ENCODE measurements at places on chromosomes 1 and 21.

- DNase-seq, result no peak
Observed at GRCh38 chr1:33973799-33974545, 110.1 kb downstream of the HMGB4 start.

DNA sequence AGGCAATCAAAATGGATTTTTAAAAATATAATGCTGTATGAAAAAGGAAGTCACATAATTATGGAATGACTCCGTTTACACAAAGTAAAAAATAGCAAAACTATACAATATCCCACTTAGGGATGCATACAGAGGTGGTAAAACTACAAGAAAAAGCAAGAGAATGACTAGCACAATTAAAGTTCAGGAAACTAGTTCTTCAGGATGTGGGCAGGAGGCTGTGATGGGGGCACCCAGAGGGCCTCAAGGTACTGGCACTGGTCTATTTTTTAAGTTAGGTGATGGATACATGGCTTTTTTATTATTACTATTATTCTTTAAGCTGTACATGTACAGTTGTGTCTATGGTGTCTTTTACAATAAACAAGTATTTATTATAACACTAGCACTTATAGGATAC is 1.4 kb upstream of the ZC3H12A start:
- no peak for DNase-seq

- DNase-seq, result no peak
Observed at GRCh38 chr21:45111703-45112102, 37.3 kb downstream of the ADARB1 start.

GRCh38 chr1:159077120-159077961 is 775 bp upstream of the AIM2 start:
- no peak for DNase-seq

- DNase-seq, result no peak
Observed at GRCh38 chr1:13732971-13733667, 33.1 kb downstream of the PRDM2 start.

- DNase-seq, result no peak
Observed at GRCh38 chr1:97610102-97610501, 310.7 kb downstream of the DPYD start.

GRCh38 chr1:12600335-12600734 is 17.7 kb downstream of the DHRS3 start:
- DNase-seq, result no peak

GRCh38 chr1:57124768-57125446 is 159.1 kb upstream of the C8B start:
- DNase-seq, result no peak

DNA sequence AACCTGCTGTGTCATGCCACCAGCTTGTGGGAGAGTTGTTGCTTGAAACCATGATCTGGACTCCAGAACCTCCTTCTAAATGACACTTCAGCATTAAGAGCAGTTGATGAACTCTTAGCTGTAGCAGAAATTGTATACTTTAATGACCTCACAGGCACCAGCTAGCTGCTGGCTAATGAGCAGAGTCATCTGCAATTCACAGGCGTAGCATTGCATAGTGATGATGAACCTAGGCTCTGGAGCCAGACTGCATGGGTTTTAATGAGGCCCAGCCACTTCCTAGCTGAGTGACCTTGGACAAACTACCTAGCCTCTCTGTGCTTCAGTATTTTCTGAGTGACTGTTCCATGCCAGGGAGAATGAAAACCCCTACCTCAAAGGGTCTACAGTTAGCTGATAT is 407.1 kb downstream of the LMO4 start:
- DNase-seq, result no peak

DNA sequence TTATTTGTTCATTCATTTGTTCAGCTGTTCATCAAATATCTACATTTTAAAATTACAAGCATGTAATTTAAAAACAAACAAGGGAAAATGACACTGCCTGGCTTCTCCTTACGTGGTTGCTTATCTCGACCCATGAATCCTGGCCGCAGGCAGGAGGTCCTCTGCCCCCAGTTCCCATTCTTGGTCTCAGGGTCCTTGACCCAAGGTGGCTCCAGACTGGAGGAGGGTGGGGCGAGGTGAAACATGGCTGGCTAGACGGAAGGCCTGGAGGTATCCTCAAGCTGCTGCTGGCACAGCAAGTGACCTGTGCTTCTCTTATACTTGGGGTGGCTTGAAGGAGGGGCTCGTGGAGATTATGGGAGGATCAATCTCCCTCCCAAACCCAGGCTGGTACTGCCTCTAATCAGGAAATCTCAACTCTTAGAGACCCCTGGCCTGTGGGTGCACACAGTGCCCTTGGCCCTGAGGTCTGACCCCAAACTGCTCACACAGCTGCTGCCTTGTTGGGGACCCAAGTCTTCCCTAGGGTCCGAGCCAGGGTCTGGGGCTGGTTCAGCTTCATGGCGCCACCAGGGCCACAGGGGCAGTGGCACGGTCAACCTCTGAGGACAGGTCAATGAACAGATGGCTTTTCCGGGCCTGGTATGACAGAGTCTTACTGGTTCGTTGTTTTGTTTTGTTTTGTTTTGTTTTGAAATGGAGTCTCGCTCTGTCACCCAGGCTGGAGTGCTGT is 63.7 kb downstream of the SCCPDH start:
- no peak for DNase-seq

DNA sequence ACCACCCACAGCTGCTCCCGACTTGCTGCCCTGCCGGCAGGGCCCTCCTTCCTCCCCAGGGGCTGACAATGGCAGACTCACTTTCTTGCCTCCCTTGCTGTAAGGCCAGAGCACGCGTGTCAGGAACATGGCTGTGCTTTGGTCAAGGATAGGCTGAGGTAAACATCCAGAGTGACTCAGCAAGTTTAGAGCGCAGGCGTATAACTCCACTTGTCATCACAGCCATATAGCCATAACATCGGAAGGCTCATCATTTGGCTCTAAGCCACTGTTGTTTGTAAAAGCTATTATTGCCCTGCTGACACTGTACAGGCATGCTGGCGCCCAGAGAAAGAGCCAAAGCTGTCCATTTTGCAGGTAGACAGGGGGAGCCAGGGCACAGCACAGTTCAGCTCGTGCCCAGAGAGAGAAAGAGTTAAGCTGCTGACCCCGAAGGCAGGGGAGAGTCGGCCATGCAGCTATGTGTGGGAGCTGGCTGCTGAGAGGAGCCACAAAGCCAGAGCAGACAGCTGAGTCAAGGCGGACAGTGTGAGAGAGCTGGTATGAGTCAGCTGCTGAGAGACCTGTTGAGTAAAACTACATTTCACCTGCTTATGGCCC is 60.6 kb downstream of the GNG4 start:
- no peak for DNase-seq

- no peak for DNase-seq
Observed at GRCh38 chr1:185244015-185244747, 72.9 kb downstream of the IVNS1ABP start.

DNA sequence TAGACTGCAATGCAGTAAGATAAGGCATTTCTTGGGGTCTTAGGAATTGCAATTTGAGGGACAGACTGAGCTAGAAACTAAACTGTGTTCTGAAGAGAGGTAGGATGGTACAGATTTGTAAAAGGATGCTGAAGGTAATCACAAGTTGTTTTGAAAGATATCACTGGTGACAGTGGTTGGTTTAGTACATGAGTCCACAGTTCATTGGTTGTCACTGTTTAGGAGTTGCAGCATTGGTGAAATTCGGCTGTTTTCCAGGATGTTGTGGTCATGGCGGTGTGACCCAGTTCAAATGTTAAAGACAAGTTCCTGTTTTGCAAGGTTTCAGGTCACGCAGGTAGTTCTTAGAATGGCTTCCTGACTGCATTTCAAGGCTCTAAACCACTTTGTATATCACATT is 292.8 kb upstream of the B3GALT2 start:
- no peak for DNase-seq

DNA sequence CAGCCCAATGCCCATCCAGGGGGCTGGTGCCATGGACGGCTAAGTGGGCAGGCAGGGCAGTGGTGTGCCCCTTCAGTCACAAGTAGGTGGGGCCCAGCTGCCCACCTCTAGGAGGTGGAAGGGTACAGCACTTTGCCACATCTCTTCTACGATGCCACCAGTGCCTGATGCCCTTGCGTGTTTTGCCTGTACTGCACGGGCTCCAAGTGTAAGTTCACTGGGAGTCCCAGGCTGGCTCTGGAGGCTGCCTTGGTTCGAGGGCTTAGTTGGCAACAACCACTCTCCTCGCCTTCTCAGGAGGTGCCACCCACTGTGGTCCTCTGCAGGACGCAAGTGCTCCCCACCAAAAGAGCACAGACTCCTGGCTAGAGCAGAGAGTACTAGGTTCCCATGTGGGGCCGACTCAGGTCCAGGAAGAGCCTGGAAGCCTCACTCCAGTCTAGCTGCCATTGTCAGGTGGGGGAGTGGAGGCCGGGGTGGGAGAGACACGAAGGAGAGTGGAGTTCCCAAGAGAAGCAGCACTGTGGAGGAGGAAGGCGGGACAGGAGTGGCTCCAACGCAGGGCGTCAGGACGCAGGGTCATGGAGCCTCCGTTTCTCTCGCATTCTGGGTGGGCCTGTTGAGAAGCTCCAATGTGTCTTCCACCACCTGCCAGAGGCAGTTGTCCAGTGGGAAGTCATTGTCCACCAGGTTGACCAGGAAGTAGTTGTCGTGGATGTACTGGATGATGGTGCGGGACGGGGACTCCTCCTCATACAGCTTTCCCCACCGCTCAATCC is 15.5 kb downstream of the MTHFR start:
- no peak for DNase-seq

- DNase-seq, result no peak
Observed at GRCh38 chr1:207021876-207022596, 10.5 kb downstream of the C1orf116 start.

GRCh38 chr1:19121192-19121591 is 88.9 kb downstream of the UBR4 start:
- DNase-seq, result no peak

GRCh38 chr21:42319376-42319775 is 4.2 kb upstream of the TFF3 start:
- DNase-seq, result no peak

DNA sequence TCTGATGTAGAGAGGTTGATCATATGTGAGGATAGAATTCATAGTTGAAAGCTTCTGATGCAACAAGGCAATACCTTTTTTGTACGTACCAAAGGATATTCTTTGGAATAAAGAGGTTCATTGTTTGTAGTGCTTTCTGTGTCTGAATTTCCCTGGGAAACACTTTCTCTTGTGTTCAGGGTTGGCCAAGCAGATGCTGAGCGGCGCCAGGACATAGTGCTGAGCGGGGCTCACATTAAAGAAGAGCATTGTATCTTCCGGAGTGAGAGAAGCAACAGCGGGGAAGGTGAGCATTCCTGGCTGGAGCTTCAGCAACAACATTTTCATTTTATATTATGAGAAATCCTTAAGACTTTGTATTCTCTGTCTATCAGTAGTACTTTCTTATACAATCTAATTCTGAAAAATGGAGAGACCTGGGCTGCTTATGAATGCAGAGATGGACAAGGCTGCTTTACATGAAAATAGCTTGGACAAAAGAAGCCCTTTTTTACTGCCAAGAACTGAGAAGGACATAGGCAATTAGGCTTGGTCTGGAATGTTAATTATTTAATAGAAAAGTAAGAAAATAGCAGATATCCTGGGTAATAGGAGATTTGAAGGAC is 85.2 kb downstream of the KIF1B start:
- DNase-seq, result no peak

All from vagina (tissue), 2 donors.